ENCODE measurements at places on chromosomes 3 and 15.

GRCh38 chr3:63228677-63229076 lies 49.4 kb upstream of the SYNPR start:
- peak; percentile 4 for DNase-seq

- no peak for DNase-seq
Measured at GRCh38 chr15:48066456-48066855, 54.3 kb upstream of the SLC24A5 start.

DNA sequence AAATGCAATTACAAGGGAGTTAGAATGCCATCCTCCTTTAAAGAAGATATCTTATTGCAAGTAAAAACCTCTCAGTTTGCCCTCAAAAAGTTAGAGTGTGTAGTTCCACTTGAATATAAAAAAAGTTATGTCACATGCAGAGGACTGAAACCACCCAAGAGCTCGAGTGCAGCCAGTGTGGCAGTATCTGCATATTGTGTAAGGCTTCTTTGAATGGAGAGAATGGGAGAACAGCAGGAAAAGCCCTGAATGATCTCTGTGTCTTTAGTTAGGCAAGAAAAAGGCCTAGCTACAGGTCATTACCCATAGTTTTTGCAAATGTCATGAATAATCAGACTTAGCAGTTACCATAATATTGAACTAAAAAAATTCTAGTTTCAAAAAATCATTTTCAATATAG lies 13.9 kb upstream of the TEX9 start:
- DNase-seq: no peak

- no peak for DNase-seq
Measured at GRCh38 chr15:99562238-99562637, 3.5 kb upstream of the MEF2A start.

- DNase-seq: no peak
Measured at GRCh38 chr15:38073178-38073946, 138.9 kb downstream of the TMCO5A start.

DNA sequence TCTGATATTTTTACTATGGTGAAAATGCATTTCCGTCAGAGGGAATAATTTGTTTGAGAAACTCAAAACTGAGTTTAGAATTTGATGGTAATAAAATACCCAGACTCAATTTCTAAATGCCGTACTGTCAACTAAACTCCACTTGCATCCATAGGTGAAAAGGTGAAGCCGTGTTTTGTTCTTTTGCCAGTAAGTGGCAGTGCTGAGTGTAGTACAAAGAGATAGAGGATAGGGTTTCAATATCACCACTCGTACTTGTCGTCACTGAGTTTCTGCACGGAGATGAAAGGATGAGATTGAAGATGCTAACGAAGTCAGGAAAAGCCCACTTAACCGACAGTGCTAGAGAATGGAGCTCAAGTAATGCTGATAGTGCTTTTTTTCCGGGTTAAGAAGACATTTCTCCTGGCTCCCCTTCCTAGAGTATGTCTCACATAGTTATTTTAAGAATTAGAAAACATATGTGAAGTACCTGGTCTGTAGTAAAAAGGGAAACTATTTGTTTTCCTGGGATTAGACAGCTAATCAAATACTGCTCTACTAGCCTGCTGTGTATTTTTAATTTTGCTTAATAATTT lies 345.1 kb downstream of the IL5RA start:
- DNase-seq: peak; percentile 16

DNA sequence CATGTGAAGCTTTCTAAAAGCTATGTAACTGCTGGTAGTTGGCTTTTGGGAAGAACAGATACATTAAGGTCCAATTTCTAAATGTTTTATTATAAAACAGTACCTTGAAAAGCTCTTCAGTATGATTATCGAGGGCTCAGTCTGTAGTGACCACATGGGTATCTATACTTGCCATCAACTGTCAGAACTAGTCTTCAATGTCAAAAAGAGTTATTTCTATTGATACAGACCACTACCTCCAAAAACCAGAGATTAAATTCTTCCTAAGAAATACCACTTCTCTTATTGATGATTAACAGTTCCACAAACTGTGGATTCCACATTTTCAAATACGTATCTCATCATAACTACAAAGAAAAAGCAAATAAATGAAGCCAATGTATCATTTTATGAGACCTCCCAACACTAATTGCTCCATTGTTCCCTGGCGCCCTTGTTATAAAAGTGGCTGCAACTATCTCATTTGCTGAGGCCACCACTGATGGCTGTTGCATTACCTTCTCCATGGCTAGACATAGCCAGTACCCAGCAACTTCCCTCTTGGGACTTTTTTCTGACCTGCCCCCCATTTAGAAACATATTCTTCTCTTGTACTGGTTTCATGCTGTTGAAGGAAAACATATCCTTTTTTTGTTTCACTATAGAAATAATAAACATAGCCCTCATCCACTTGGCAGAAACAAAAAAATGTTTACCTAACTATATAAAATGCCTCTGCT lies 33.9 kb upstream of the MBNL1 start:
- DNase-seq: no peak

DNA sequence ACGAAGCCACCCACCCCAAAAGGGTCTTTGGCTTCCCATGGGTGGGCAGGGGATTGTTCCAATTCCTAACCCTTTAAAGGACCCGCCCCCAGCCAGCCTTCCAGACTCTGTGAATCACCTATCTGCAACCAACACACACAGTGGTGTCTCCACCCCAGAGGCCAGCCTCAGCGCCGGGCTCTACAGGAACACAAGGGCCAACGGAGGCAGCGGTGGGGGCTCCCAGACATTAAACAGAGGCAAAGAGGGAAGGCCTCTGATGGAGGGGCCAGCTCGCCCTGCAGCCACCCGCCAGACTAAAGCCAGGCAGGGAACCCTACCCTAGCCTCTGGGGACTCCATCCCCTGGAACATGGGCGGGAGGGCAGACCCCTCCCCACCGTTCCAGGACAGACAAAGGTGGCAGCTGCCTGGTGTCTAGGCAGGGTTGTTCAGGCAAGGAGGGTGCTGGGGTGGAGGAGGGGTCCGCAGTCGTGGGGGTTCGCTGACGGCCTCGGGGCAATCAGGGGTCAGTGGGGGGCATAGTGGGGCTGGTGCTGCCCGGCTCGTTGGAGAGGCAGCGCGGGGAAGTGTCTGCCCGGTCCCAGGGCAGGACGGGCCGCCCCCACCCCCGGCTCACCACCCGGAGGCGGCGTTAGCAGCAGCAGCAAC lies 448 bp downstream of the SHISA5 start:
- DNase-seq: no peak

GRCh38 chr3:142941373-142942123 lies 21.9 kb downstream of the PAQR9 start:
- no peak for DNase-seq

GRCh38 chr3:169133178-169134161 lies 530.0 kb downstream of the MECOM start:
- DNase-seq: no peak

DNA sequence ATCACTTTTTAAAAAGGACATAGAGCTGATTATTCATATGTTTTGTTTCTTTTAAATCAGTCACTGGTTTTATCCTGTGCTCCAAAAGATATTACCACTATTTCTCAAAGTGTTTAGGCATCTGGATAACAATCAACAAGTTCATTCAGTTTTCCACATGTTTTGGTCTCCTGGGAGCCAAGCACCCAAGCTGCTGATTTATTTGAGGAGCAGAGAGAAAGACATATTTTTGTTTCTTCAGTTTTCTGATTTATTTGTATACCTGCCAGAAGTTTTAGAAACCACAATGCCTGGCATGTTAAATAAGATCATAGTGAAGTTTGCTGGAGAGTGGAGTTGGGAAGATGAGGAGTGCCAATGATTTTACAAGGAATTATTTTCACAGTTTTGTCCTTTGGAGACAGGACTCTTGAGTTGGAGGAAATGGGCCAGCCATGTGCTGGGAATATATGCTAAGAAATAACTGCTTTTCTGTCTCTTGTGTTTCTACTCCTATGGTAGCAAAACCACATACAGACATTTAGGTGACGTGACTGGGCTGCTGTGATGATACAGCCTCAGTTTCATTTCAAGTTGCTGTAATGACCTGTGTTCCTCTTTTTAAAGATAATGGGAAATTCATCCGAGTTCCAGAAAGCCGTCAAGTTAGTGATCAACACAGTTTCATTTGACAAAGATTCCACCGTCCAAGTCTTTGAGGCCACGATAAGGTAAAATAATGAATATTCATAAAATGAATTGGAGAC lies 11.7 kb downstream of the EDEM1 start:
- no peak for DNase-seq

DNA sequence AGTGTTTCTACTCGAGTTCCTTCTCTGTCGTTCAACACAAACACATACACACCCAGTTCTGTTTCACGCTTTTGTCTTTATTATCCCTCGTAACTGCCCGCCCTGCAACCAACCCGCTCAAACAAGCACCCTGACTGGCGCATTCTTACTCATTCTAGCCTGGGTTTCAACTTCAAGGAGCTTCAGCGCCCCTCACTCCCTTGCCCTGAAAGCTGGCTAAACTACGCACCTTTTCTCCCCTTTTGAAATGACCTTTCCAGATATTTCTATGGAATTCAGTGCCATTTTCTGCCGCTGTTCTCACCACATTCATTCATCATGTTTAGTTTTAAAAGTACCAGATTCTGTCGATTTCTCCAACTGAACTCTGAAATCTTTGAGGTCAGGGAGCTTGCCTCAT lies 653 bp upstream of the MFSD1 start:
- peak; percentile 23 for DNase-seq

GRCh38 chr3:55937301-55937700 lies 450.2 kb upstream of the WNT5A start:
- no peak for DNase-seq

- DNase-seq: no peak
Measured at GRCh38 chr15:35481992-35482391, 64.0 kb downstream of the DPH6 start.

DNA sequence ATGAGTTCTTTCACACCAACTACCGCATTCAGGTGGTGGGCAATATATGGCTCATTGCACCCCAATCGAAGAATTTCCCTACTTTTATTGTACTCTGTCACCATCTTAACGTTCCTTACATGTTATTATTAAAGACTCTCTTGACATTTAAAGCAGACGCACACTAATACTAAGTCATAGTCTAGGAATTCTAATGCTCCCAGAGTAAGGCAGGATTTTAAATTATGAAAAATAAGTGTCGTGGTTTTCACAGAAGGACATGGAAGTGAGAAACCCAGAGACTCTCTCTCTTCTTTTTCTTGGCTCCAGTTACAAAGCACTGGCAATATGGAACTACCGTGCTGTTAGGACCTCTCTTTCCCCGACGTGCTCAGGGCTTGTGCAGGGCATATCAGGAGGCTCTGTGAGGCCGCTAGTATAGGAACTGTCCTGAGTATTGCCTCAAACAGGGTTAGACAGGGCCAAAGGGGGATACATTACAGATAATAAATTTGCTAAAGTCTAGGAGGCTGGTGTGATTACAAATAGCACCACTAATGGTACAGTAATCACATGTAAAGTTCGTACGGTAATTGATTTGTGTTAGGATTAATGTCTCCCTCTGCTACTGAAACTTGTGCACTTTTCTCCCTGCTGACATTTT lies 590.8 kb downstream of the FOXP1 start:
- no peak for DNase-seq

DNA sequence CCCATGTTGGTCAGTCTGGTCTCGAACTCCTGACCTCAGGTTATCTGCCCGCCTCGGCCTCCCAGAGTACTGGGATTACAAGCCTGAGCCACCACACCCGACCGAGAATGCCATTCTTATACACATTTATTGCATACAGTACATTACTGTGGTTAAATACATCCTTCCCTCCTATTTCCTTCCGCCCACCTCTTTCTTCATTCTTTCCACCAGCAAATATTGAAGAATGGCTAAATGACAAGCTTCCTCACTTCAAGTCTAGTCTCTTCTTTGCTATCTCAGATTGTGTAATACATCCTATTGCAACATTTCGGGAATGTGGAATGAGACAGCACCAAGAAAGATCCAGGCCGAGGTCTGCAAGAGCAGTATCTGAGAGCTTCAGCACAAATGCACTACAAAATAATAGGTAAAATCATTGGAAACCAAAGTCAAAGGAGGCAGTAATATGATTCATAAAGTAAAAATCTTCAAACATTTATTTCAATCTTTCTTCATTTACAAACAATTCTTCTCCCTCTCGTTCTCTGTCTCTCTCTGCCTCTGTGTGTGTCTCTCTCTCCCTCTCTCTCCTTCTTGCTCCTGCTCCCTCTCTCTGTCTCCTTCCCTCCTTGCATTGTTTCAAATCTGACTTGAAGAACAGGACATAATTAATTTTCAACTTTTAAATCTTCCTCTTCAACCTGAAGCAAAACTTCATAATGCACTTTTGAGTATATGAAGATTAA lies 94.7 kb upstream of the TGFBR2 start:
- DNase-seq: no peak

DNA sequence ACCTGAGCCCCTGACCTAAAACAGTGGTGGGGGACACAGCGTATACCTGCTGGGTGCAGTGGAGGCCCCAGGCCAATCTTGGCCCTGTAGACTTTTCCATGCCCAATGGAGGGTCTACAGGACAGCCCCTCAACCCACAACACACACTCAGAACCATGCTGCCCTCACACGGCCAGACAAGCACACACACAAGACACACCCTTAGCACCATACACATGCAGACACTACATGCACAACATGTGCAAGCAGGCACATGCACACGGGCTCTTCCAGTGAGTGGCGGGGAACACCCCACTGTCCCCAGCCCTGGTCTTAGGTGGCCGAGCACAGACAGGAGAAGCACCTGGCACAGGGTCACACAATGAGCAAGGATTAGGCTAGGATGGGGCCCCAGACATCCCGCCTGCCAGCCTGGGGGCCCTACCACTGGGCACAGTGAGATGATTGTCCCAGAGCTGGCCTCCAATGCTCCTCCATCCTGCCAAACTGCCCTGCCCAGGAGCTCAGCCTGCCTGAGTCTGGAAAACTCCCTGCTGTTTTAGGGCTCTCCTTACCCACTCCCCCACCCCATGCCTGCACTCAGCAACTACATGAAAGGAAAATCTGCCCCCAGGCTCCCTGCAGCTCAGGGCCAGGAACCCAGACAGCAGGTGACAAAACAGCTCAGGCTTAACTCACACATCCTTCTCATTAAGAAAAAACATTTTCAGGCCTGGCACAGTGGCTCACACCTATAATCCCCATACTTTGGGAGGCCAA lies 15.8 kb downstream of the IQSEC1 start:
- DNase-seq: no peak

GRCh38 chr15:71957026-71957425 lies 146.7 kb downstream of the NR2E3 start:
- no peak for DNase-seq

DNA sequence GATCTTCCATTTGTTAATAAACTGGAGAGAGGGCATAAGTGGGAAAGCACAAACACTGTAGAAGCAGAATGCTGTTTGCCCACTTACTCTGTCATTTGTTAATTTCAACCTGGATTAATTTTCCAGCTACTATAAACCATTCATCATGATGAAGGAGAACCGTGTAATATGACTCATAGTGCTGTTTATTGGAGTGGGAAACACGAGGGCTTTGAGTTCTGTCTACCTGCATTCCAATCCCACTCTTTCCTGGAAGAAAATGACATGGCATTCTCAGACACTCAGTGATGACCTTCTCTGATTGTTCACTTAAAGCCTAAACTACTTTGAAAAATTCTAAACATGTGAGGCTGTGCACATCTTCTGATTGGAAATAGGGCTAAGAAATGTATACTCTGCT lies 826.7 kb downstream of the AGBL1 start:
- no peak for DNase-seq
